Fibroblast of skin of scalp (primary cell): ENCODE measurements at places on chromosomes 4 and X.

- no peak for DNase-seq
Observed at GRCh38 chr4:8320386-8320750, 50.8 kb downstream of the HTRA3 start.

GRCh38 chr4:83285055-83285407 is 433 bp upstream of the COQ2 start:
- peak; percentile 38 for DNase-seq

GRCh38 chr4:83605744-83606172 is 69.8 kb downstream of the GPAT3 start:
- DNase-seq = no peak

- no peak for DNase-seq
Observed at GRCh38 chrX:33132569-33132968, 78.8 kb downstream of the DMD start.

DNA sequence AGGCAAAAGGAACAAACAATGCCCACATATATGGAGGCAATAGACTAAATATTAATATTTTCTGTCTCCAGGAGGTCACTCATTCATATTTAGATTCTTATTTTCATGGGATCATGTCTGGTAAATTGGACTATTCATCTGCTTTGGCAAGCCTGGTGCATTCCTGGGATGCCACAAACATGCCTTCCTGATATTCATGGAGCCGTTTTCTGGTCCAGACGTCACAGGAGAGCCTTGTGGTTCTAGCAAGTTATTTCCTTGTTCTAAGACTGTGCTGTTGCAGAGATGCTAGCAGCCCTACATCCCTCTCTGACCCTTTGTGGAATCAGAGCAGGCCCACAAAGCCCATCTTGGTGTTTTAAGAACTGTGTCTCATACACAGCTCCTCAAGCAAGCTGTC is 16.1 kb upstream of the EXOSC9 start:
- DNase-seq = peak; percentile 99

- DNase-seq = no peak
Observed at GRCh38 chrX:11784543-11784942, 26.5 kb downstream of the MSL3 start.

GRCh38 chrX:30468471-30468870 is 109.1 kb downstream of the TASL start:
- DNase-seq = no peak

DNA sequence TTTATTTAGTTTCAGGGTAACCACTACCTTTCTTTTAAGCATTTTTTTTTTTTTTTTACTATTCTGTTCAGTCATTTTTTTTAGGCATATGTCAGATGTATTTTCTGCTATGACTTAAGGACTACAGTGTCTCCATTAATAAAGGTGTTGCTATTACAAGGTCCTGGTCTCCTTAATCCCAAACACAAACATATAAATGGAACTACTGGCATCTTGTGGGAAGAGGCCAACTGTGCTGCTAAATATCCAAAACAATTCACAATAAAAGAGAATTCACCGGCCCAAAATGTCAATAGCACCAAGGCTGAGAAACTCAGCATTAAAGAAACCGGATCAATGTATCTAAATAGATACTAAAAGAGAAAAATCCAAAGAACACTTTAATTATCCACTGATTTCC is 26.4 kb downstream of the LCORL start:
- no peak for DNase-seq

- DNase-seq = peak; percentile 43
Observed at GRCh38 chr4:89509708-89510281, 202.2 kb upstream of the GPRIN3 start.

- DNase-seq = peak; percentile 70
Observed at GRCh38 chr4:134201216-134202161, at the start of gene PABPC4L. Gene PABPC4L, minus strand, starts transcription at chr4:134201789. Its CDS starts 770 bp downstream, at chr4:134201019.
